NCI-H2227 treated with DMSO at 0.1 percent for 48 hours (cell line): ENCODE measurements at places on chromosomes 5 and 9.

- DNase-seq = no peak
These were observed 7.8 kb upstream of the TEX48 start for GRCh38 chr9:114689813-114690212.

GRCh38 chr5:137453483-137454080 is 45.5 kb downstream of the SPOCK1 start:
- DNase-seq = no peak

DNA sequence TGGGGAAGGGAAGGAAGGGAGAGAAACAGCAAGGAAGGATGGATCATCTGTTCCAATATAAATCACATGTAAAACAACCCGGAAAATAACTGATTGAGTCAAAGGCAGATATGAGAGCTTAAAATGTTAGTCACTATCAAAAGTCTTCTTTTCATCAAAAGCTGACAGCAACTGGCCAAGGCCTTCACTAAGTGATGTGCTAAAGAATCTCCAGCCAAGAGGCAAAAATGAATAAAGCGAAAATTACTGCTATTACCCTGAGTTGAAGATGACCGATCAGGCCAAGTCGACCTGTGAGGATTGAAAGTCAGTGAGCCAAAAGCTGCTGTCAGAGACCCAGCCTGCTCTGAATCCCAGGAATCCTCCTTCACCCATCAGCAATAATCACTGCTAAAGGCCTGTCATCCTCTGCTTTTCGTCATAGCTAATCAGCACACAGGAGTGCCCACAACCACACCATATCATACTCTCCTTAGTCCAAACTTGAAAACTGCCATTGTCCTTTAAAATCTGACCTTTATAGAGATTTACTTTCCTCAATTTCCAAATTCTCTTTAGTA is 736.9 kb downstream of the TLE1 start:
- DNase-seq = peak; percentile 12

GRCh38 chr9:7516376-7516775 is 283.2 kb downstream of the DMAC1 start:
- no peak for DNase-seq

GRCh38 chr9:121883281-121884056 is 209.6 kb downstream of the TTLL11 start:
- no peak for DNase-seq

DNA sequence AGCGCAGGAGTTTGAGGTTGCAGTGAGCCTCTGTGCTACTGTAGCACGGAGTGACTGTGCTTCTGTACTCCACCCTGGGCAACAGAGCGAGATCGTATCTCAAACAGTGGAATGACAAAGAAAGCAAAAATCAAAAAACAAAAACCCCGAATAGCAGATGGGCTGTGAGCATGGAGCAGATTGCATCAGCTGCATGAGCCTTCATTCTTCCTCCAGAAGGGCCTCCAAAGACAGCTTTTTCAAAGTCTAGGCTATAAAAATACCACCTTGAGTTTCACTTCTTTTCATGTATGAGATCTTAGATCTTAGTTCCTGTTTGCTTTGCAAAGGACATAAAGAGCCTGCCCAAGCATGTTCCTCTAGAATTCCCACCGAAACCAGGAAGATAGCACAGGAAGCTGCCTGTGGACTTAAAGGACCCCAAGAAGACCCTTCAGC is 15.0 kb upstream of the HSPB3 start:
- DNase-seq = no peak

DNA sequence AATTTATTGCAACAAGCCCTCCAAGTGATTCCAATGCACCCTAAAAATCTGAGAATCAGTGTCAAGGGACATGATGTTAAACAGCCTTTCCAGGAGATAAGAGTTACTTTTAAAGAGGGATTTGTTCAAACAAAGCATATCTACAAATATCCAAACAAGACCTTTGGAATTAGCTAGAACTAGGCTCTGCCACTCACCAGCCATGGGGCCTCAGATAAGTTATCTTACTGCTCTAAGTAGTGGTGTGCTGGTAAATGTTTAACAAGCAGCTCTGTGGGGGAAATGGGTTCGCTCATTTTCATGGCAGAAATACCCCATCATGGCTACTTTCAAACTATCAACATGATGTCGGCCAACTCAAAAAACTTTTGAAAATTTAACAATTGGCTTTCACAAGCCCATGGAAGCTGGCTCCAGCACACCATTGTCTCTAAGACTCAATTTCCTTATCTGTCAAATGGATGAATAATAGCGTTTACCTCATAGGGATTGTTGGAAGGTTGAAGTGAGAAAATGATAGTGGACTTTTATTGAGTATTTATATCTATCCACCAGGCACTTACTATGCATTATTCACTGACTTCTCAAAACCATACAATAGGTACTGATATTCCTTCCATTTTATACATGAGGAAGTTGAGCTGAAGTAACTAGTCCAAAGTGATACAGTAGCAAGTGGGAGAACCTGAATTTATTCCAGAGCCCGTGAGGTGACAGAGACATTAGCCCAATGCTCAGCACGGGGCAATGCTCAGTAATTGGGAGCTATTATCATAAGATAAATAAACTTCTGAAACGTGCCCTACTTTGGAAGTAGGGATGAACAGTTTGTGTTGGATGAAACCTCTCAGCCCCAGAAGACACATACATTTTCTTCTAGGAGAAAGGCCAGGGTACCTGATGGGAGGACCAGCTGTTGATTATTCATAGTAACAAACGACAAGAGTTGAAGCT is 43.2 kb downstream of the SH3RF2 start:
- no peak for DNase-seq

DNA sequence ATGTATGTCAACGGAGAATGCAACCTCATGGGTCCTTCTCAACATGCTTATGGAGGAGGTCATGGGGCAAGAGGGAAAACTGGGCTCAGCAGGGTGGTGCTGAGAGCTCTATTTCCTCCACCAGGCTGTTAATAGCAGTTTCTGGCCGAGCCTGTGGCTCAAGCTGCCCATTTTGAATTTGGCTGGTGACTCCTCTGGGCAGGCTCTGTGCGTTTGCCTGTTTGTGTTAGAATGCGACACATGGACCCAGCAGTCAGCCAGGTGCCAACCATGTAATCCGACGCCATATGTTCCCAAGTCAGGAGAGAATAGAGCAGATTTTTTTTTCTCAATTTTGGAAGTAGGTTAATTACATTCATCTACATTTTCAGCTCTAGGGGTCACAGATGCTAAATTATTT is 387.7 kb upstream of the CLINT1 start:
- no peak for DNase-seq

DNA sequence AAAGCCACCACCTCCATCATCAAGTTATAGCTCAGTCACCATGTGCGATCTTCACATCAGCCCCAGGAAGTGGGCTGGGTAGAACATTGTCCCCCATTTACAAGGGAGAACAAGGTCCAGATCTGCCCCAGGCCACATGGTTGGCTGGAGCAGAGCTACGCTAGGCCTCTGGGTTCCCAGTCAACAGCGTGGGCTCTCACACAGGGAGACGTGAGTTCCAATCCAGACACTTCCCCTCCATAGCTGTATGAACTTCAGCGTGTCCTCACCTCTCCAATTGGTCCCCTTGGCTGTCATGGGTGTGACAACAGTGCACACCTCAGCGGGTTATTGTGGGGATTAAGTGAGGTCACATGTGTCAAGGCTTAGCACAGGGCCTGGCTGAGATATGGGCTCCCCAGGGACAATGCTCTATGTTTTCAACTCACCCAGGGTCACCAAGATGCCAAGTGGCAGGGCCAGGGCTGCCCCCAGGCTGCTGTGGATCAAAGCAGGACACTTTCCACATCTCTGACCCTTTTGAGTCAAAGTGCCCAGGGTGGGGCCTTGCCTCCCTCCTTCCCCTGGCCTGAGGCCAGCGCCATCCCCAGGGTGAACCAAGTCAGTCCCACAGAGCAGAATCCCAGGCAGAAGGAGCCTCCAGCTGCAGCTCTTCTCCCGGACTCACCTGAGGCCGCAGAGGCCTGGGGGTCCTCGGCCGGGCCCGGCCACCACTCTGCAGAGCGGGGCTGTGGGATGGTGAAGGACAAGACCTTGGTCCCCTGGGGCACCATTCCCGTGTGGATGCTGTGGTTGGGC is 19.8 kb downstream of the AKNA start:
- no peak for DNase-seq

GRCh38 chr5:109706095-109706494 is 16.4 kb downstream of the MAN2A1 start:
- no peak for DNase-seq

GRCh38 chr5:147567917-147568598 is 58.2 kb upstream of the DPYSL3 start:
- no peak for DNase-seq

DNA sequence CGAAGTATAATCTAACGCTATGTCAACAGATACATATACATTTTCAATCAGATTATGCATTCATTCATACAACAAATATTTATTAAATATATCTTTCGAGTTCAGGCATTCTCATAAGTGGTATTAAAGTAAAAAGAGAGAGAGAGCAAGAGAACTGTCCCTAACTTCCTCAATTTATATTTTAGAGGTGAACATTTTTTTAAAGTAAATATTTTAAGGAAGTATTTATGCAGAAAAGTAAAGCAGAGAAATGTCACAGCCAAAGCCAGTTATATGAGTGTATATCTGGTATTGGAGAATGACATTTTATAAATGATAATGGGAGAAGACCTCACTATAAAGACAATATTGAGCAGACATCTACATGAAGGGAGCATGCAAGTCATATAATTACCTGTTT is 667.3 kb upstream of the CDH9 start:
- no peak for DNase-seq

- DNase-seq = no peak
These were observed 193.0 kb downstream of the AOPEP start for GRCh38 chr9:94919376-94920098.
